ENCODE measurements at places on chromosomes 4 and X.

DNA sequence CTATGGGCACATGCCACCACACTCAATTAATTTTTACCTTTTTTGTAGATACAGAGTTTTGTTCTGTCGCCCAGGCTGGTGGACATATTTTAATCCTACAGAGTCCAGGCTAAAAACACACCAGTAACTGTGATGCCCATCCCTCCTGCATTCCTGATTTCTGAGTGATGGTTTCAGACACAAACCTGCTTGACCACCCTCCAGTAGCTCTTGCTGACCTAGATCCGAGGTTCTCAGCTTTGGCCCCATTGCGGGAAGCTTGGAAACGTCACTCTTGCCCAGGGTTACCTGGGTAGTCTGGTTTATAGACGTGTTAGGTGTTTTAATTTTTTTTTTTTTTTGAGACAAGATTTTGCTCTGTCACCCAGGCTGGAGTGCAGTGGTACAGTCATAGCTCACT, 7.5 kb downstream of the CD99 start:
- no peak for DNase-seq

- DNase-seq = no peak
Measured at GRCh38 chr4:144342949-144343760, 202.6 kb upstream of the GYPA start.

DNA sequence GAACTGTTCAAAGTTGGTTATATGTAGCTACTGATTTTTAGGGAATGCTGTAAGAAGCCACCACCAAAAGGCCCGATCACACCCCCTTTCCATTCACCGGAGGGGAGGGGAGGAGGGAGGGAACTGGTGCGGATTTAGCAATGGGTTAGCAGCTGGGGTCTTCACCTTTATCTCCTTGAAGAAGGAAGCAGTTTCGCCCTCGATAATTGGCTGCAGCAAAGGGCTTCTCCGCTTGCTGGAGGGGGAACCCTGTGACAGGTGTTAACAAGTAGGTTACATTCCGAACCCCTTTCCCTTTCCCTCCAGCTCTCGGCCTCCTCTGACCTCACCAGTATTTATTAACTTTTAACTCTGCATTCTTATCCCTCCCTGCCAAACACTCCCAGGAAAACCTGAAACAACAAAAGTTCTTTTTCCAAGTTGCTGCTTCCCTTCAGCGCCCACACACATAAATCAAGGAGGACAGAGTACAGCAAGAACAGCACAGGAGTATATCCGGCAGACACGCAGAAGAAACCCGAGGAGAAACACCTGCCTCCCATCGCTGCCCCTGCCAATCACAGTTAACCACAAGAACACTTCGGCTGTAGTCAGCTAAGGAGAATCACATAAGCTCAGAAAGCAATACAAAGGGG, 39.8 kb upstream of the NAP1L5 start:
- DNase-seq = peak; percentile 39

GRCh38 chr4:3013839-3014350, 50.5 kb downstream of the GRK4 start:
- no peak for DNase-seq

DNA sequence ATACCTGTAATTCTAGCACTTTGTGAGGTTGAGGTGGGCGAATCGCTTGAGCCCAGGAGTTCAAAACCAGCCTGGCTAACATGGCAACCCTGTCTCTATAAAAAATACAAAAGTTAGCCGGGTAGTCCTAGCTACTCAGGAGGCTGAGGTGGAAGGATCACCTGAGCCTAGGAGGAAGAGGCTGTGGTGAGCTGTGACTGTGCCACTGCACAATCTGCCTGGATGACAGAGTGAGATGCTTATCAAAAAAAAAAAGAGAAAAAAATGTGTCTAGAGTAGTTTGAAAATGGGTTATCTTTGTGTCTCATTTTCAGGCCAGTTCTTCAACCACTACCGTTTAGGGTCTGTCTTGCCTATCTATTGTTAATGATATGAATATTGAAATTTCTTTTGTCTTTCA, 98.1 kb downstream of the EGF start:
- no peak for DNase-seq

GRCh38 chrX:67651437-67652142, 107.8 kb downstream of the AR start:
- no peak for DNase-seq

DNA sequence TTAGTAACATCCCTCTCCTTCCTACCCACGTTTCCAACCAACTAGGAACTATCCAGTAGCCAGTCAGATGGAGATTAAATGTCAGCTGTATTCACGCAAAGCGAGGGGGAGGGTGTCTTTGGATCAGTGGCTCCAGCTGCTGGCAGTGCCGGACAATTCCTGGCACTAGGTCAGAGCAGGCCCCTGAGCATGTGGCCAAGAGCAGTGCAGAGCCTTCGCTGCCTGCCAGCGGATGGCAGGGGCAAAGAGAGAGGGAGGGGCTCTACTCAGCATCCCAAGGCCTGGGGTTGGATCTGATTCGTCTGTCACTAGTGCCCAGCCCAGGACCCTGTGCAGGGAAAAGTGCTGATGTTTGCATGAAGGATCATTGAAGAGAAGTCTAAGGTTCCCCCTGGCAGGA, 28.7 kb upstream of the JAKMIP1 start:
- no peak for DNase-seq

DNA sequence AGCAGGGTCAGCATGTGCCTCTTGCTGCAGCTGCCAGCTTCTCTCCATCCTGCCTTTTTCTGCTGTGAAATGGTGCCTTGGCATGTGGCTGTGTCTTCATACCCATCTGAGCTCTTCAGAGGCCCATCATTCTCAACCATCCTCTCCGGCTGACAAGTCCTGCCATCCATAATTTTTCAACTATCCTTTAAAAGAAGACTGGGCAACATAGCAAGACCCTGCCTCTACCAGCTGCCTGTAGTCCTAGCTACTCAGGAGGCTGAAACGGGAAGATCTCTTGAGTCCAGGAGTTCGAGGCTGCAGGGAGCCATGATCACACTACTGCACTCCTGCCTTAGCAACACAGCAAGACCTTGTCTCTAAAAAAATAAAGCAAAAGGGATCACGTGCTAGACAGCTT, 64.2 kb upstream of the TTC29 start:
- DNase-seq = no peak

GRCh38 chrX:45379236-45379635, 178.6 kb upstream of the DIPK2B start:
- no peak for DNase-seq

DNA sequence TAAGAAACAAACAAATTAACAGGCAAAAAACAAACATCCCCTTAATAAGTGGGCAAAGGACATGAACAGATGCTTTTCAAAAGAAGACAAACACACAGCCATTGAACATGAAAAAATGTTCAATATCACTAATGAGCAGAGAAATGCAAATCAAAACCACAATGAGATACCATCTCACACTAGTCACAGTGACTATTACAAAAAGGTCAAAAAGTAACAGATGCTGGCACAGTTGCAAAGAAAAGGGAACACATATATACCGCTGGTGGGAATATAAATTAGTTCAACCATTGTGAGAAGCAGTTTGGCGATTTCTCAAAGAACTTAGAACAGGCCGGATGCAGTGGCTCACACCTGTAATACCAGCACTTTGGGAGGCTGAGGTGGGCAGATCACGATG, 146.1 kb upstream of the NEIL3 start:
- no peak for DNase-seq

- no peak for DNase-seq
Measured at GRCh38 chr4:170425521-170426143, 335.9 kb upstream of the AADAT start.

DNA sequence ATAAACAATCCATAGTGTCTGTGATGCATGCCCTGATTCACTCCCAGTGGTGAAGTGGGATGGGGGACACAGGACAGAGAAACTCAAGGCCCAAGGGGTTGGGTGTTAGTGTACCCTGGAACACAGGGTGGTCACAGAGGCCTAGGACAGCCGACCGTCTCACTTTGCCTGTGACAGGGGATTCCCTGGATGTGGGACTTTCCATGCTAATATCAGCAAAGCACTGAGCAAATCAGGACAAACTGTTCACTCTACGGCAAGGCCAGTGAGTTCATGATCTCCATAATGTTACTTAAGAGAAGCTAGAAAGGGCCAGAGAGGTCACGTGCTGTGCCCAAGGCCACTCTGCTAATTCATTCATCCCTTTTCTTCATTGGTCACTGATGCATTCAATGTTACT, 158.7 kb upstream of the RBPJ start:
- no peak for DNase-seq

DNA sequence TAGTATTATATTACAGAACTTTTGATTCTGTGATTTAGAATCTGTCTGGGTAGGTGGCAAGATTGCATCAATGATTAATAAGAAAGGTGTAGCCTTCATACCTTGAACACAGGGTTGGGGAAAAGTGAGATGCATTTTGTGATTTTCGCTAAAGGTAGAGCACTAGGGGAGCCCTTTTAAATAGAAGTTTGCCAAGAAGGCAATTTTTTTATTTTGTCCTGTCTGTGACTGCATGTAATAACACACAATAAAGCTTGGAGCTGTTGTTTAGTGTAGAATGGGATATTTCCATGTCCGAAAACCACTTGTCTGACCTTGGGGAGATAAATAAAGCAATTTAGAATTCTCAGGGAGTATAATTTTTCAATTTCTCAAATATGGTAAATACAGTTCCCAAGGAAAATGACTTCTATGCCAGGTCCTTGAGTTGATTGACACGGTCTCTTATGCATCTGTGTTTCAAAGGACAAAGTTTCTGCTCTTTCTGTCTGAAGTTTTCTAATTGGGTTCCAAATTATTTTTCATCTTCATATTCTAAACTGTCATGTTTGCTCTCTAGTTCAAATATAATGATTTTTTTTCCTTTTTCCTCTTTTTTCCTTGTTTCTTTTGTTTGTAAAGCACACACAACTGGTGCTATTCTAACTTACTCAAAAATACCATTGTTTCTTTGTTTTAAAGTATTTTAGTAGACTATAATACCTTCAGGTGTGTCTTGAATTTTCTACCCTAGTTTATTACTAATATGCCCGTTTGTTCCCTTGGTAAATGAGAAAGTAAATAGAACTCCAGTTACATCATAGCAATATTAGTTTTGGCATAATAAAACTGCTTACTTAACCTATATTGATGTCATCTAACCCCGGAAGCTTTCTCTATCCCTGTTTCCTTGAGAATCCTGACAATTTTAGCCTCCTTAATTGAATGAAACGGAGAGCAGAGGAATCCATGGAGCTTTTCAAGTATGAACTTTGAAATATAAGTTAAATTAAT, 87.8 kb upstream of the BMPR1B start:
- DNase-seq = no peak

- DNase-seq = no peak
Measured at GRCh38 chr4:176422001-176422400, 102.2 kb downstream of the SPCS3 start.

- DNase-seq = no peak
Measured at GRCh38 chrX:39676434-39676833, 421.3 kb downstream of the BCOR start.

DNA sequence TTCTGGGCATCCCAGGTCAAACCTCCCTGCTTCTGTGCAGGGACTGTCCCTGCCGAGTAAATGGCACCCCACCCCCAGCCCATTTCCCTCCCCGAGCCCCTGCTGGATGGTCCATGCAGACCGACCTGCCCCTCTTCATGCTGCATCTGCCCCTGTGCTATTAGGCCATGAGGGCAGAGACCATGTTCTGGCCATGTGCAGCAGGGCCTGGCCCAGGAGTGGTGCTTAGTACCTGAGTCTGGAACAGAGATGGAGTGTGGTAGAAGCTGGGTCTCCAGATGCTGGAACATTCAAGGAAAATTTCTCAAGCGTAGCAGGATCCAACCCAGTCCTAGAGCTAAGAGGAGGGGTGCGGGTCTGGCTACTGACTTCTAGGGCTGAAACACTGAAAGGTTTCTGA, 15.3 kb upstream of the UBA1 start:
- no peak for DNase-seq

DNA sequence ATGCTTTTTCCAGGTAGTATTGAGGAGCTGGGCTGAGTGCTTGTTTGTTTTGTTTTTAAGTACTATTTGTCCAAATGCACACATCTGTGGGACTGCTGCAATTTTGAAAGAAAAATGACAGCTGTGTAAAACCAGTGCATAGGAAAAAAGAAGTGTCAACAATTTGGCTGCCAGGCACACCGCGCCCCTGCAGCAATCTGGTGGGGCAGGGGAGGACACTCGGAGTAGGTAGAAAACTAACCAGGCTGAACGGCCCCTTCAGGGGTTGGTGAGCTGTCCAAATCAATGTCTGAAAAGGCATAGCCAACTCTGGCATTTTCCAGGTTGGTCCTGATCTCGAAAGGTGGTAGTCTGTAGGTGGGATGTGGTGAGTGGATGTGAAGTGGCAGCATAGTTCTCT, 1.1 kb downstream of the LDOC1 start:
- no peak for DNase-seq

DNA sequence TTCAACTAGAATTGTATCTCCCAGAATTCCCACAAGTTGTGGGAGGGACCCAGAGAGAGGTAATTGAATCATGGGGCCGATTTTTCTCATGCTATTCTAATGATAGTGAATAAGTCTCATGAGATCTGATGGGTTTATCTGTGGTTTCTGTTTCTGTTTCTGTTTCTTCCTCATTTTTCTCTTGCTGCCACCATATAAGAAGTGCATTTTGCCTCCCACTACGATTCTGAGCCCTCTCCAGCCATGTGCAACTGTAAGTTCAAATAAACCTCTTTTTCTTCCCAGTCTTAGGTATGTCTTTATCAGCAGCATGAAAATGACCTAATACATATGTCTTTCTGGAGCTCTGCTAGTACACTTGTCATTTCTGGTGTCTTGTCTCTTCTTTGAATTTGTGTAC, 22.1 kb upstream of the OR13H1 start:
- DNase-seq = no peak

DNA sequence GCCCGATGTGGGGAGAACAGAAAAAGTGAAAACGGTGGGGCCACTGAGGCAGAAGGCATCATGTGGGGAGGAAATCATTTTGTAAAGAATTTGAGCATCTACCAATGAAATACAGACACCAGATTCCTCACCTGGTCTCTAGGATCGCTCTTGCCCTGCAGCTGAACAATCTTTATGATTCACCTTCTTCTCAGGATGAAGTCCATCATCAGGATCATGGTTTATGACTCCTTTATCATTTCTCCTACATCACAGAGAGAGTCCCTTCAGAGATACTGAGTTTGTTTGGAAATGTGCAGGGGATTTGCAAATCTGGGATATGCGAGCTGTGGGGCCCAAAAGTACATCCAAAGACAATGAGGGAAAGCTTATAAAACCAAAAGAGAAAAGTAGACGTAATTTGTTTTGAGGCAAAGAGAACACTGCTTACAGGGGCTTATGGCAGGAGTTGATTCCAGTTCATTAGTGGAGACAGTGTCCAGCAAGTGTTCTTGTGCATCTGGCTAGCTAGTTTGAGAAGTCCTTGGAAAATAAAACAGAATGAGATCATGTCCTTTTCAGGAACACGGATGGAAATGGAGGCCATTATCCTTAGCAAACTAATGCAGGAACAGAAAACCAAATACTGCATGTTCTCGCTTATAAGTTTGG, 15.3 kb upstream of the ANXA5 start:
- DNase-seq = no peak
